ENCODE measurements at places on chromosomes 5 and 9.

- DNase-seq = no peak
Measured at GRCh38 chr9:136133191-136133958, 14.7 kb upstream of the TMEM250 start.

DNA sequence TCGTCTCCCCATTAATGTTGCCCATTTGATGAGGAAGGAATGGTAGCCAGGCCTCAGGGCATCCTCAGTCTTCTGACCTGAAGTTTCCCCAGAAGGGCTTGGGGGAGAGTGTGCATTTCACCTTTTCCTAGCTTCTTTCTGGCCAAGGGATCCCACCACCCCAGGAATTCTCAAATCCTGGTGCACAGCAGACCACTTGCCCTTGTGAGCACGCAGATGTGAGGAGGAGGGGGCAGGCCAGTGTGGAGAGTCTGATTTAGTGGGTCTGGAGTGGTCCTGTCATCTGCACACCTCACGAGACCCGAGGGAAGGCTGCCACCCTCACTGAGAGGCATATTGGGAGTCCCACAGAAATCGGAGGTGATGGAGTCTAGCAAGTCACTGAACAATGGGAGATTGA lies 64.3 kb downstream of the CXXC5 start:
- DNase-seq = no peak

- peak; percentile 76 for DNase-seq
Measured at GRCh38 chr5:54993318-54993717, 7.9 kb upstream of the ESM1 start.

- no peak for DNase-seq
Measured at GRCh38 chr9:105418588-105419500, 29.0 kb upstream of the FSD1L start.

- DNase-seq = no peak
Measured at GRCh38 chr5:43802651-43803050, 199.7 kb downstream of the NNT start.

DNA sequence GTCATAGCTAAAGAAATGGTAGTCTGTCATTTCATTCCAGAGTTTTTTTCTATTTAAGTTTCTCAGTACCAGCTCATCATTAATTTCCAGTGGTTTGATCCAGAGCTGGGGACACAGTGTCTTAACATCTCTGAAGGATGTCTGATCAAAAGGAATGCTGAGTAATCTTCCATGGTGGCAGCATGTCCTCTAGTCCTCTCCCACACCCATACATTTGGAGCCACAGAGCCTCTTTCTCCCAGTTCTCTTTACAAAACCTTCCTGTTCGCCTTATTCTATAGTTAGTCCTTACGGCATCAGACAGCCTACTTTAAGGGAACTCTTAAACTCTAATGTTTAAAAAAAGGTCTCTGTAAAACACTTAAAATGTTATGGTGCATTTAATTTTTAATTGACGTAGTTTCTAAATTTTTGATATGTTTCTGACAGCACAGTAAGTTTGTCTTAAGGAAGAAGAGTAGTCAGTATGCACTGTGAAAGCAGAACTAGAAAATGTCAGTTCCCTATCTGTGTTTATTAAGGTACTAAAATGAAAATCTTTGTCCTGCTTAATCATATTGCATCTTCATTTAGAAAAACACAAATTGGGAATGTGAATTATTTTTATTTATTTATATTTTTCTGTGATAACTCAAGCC lies 96.8 kb downstream of the INIP start:
- no peak for DNase-seq

- peak; percentile 80 for DNase-seq
Measured at GRCh38 chr5:180784497-180785097, 18.0 kb downstream of the MGAT1 start.

GRCh38 chr5:110956280-110956912 lies 115.1 kb upstream of the TSLP start:
- no peak for DNase-seq

GRCh38 chr9:84852617-84853301 lies 183.2 kb downstream of the NTRK2 start:
- peak; percentile 36 for DNase-seq

- DNase-seq = no peak
Measured at GRCh38 chr5:135249658-135250057, 149.4 kb downstream of the MACROH2A1 start.

DNA sequence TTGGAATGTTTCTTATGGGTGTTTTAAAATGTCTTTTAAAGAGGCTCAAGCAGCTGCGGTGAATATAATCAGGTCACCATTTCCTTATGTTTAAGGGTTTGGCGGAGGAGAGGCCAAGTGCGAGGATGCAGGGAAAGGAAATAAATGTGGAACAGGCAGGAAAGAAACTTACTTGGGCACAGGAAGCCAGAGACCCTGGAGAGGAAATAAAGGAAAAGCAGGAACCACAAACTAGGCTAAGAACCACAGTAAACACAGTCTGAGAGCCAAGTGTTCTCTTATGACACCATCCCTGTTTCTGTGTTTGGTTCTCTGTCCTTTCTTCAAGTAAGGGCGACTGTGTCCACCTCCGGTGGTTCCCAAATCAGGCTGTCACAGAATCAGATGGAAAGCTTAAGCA lies 166.5 kb downstream of the C9orf152 start:
- peak; percentile 58 for DNase-seq

DNA sequence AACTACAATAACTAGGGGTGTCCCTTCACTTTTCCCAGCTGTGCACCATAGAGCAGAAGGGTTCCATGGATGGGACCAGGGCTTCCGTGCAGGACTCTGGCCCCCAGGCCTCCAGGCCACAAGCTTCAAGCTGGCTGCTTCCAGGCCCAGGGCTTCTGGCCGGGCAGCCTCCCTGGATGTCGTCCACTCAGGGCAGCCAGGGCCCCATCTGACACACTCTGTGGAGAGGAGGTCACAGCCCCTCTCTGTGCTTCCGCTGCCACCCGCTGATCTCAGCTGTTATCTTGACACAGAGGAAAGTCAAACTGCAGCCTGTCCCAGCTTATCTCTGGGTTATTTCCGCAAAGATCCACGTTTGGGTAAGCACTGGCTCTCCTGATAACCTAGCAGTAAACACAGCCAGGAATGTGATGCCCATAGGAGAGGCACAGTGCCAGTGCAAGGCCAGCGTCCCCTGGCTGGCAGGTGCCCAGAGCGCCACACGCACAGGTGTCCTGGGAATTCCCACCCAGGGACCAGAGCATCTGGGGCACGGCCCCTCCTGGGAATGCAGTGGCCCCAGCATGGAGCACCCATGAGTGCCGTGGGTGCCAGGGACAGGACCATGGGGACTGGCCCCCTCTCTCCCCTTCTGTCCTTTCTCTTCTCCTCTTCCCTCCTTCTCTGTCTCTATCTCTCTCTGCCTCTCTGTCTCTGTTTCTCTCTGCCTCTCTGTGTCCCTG lies 15.6 kb upstream of the SLC6A19 start:
- no peak for DNase-seq

DNA sequence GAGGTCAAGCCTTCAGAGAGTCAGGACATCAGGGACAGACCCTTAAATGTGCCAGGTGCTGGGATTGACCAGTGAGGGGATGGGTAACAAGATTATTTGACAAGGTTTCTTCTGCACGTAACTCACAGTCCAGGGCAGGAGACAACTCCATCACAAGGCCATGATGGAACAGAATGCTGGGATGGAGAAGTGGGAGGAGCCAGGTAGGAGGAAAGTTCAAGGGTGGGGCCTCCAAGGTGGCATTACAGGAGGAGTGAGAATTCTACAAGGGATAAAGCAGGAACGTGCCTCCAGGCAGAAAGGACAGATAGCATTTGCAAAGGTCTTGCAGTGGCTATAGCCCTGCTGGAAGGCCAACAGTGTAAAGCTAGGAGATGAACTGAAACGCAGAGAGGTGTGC lies 102.2 kb downstream of the FGF18 start:
- no peak for DNase-seq

DNA sequence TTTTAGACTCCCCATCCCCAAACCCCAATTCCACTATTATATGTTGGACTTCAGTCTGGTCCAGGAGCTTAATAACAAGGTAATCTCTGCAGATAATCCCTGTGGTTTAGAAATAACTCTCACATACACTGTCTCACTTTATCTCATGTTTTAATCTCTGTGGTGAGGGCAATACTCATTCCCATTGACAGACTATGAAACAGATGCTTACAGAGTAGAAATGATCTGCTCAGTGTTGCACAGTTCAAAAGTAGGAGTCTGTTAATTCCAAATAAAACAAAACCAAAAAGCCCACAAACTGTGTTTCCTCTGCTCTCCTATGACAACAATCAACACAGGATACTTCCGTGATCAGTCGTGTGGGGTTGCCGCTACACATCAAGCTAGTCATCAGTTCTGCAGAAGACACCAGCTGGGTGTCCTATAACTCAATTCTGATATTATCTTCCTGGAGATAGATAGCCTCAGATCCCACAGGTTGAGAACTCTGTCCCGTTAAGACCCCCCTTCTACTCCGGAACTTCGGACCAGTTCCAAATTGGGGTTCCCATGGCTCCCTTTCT lies 26.3 kb upstream of the FANCC start:
- DNase-seq = no peak

- no peak for DNase-seq
Measured at GRCh38 chr5:3377831-3378230, 217.8 kb upstream of the IRX1 start.

DNA sequence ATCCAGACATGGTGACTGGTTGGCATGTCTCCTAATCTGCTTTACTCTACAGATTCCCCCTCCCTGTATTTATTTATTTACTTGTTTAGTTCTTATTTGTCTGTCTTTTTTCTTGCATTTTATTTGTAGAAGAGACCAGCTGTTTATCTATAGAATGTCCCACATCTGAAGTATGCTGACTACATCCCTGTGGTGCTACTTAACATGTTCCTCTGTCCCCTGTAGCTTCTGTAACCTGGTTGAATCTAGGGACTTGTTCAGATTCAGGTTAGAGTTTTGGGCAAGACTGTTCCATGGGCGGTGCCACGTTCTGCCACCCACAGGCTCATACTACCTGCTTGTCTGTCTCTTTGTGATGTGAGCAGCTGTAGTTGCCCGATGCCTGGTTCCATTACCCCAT lies 23.5 kb downstream of the DUSP1 start:
- DNase-seq = no peak

DNA sequence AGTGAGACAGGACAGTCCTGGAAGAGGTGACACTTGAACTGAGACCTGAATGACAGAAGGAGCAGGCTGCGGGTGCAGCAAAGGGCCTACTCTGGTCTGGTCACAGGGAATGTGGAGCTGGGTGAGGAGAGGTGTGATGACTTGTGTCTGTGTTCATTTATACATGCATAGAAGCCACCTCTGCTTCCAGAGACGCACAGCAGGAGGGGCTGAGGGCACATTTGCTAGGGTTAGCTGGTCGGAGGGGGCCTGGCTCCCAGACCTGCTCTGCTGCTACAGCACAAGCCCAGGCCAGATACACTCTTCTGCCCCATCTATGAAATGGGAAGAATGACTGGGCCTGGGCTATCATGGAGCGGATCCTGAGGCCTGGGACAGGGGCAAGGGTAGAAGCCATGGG lies 15.6 kb downstream of the UNC5A start:
- no peak for DNase-seq

- no peak for DNase-seq
Measured at GRCh38 chr5:158701406-158702177, 398.1 kb downstream of the EBF1 start.

DNA sequence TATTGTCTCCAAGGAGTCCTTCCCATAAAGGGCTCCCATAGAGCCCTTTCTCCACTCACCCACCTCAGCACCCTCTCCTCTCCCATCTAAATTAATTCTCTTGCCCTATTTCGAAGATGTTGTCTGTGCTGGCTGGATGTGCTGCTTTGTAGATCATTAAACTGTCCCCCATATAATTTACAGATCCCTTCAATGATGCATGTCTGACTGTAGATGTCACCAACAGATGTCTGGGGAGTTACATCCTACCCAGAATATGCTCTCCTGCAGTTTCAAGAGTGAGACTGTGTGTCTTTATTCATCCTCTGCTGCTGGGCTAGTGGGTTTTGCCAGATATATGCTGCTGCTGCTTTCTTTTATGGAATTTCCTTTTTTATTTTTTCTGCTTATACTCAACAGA lies 351.2 kb downstream of the MLLT3 start:
- DNase-seq = no peak

GRCh38 chr9:79989079-79989478 lies 417.3 kb downstream of the TLE4 start:
- DNase-seq = no peak

DNA sequence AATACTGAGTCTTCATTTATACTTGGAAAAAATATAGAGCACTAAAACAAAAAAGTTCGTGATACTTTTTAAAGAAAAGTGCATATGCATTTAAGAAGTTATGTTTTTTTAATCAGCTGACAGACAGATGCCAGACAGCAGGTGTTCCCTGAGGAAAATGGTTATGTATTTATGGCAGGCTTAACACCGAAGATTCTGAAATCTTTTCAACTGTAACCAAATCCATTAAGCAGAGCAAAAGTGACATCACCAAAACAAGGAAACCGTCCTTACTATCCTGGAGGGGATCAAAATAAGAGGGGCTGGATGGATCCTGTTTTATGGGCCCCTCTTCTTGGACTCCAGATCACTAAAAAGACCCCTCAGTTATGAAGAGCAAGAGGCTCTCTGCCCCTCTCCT lies 404.9 kb upstream of the ADAMTS16 start:
- DNase-seq = no peak

DNA sequence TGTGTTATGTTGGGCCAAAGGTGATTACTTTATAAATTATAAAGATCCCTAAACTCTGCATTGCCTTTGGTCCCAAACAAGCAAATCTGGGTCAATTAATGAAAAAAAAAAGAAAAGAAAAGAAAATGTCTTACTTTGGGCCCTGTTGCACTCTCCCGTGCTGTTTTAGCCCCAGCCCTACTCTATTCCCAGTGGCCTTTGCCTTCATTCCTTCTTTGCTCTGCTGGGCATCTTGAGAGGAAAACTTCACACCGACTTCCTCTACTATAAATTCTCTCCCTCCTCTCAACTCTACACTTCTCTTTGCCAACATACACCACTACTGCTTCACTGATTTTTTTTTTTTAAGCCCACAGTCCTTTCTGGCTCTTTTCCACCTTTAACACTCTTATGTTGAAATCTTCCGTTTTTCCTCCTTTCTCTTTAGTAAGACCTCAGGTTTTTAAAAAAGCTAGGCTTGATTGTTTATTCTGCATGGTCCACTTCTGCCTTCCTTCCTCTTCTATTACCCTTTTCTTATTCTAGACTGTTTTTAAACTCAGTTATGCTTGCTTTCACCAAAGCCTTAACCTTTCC lies 4.5 kb upstream of the MSMP start:
- DNase-seq = peak; percentile 73

GRCh38 chr5:39517800-39518199 lies 93.0 kb upstream of the DAB2 start:
- peak; percentile 67 for DNase-seq

DNA sequence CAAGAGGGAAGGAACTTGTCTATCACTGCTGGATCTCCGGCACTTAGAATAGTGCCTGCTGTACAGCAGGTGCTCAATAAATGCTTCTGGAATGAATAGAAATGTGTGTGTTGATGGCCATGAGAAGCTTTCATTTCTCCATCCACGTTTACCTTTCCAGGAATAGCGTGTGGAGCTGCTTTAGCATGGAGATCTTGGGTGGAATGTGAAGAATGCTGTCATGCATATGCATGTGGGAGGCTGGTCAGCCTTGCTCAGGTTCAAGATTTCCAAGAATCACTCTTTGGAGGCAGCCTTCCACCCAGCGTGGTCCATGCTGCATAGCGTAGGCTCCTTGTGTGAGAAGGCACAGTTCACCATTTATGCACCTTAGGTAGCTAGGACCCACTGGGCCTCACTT lies 19.2 kb downstream of the COL15A1 start:
- DNase-seq = no peak

- no peak for DNase-seq
Measured at GRCh38 chr9:124741149-124741548, 30.0 kb downstream of the NR6A1 start.

GRCh38 chr5:120093178-120093577 lies 370.9 kb upstream of the PRR16 start:
- no peak for DNase-seq

All from endothelial cell of umbilical vein (primary cell).